ENCODE measurements at places on chromosomes 11 and 22.

DNA sequence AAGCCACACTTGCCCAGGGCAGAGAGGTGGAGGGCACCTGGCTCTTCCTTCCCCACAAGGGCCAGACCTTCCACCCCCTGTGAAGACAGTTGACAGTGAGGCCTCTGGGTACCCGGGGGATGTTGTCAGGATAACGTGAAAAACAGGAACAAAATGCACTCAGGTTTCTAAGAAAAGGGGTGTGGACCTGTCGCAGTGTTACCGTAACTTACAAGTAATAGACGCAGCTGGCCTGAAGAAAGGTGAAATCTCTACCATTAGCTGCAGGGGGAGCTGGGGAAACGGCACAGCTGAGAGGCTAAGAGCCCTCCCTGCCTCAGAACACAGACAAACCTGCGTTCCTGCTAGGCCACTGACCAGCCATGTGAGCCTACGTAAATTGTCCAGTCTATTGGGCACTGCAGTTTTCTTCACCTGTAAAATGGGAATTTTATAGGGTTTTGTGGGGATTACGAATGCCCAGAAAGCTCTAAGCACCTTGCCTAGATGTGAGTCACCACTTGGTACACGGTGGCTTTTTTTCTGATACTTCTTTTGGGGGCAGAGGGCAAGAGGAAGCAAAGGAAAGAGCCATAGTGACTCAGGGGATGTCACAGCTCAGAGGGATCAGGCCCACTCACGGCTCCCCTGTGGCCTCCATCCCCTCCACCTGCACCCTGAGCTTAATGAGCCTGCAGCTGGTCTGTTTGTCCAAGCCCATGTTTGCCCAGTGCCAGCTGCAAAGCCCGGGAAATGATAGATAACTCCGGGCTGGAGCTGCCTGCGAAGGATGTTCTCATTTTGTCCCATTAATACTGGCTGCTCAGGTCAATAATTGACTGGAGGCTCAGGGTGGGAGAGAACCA is 18.4 kb upstream of the CABP7 start:
- no peak for DNase-seq

GRCh38 chr11:44766972-44767278 is 40.2 kb downstream of the TSPAN18 start:
- DNase-seq = peak; percentile 38

GRCh38 chr11:67592880-67593564 is 9.4 kb downstream of the GSTP1 start:
- no peak for DNase-seq

DNA sequence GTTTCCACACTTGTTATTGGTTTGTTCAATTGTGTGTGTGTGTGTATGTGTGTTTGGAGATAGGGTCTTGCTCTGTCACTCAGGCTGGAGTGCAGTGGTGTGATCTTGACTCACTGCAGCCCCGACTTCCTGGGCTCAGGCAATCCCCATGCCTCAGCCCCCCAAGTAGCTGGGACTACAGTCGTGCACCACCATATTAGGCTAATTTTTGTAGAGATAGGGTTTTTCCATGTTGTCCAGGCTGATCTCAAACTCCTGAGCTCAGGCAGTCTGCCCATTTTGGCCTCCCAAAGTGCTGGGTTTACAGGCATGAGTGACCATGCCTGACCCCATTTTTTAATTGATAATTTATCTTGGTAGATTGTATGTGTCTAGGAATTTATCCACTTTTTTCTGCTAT is 263.7 kb downstream of the DYNC2H1 start:
- no peak for DNase-seq

GRCh38 chr11:111870522-111870885 is 877 bp downstream of the ALG9 start:
- DNase-seq = no peak

DNA sequence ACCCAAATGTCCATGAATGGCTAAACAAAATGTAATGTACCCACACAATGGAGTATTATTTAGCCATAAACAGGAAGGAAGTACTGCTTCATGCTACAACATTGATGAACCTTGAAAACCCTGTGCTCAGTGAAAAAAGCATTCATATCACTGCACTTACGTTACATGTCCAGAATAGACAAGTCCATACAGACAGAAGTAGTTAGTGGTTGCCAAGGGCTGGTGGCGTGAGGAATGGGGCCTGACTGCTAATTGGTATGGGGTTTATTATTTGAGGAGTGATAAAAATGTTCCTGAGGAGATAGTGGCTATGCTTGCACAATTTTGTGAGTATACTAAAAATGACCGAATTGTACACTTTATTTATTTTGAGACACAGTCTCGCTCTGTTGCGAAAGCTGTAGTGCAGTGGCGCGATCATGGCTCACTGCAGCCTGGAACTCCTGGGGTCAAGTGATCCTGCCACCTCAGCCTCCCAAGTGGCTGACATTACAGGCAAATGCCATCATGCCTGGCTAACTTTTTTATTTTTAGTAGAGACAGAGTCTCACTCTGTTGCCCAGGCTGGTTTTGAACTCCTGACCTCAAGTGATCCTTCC is 7.7 kb upstream of the SYVN1 start:
- DNase-seq = no peak

DNA sequence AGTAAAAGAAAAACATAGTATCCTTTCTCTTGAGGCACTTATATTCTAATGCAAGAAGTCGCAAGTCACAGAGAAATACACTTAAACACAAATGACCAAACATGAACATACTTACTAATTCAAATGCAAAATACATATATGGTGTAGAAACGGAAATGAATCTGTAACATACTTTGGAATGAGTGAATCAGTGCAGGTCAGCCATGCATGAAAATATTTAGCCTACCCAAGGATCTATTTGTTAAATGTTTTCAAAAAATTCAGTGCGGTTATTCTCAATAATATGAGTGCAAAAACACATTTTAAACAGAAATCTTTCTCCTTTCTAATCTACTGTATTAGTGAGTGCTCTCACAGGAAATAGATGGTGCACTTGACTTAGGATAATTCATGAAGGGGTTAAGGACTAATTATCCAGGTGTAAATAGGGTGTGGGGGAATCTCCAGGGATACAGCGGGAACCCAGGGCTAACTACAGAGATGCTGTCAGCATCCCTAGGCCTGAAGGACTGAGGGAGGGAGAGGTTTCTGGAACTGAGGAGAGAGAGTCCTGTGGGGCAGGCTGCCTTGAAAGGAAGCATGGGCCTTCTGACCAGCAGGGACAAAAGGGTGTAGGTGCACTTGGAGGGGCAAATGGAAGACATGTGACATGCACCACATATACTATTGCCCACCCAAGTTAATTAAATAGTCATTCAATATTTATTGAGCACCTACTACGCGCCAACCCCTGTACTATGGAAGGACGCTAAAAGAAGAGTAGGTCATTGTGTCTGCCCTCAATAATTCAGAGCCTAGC is 139.2 kb downstream of the MAML2 start:
- DNase-seq = no peak

DNA sequence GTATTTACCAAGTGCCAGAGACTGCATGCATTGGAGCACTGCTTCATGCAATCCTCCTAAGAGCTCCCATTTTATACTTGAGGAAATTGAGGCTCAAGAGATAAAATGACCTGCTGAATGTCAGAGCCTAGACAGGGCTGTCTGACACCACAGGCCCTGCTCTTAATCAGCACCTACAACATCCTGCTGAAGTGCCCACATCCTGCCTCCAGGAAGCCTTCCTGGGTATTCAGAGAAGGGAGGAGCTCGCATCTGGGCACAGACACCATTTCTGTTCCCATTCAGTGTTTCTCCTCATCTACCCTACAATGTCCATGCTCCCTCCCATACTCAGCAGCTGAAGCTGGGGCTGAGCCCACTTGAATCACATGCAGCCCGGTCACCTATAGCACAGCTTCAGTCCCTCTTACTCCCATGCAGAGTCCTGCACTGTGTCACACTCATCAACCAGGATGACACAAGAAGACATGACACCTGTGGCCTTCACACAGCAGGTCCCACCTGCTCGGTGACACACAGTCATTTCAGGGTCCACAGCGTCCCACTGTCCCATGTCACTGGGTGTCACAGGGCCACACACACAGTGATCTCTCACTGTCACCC is 53.1 kb downstream of the PDE2A start:
- no peak for DNase-seq

DNA sequence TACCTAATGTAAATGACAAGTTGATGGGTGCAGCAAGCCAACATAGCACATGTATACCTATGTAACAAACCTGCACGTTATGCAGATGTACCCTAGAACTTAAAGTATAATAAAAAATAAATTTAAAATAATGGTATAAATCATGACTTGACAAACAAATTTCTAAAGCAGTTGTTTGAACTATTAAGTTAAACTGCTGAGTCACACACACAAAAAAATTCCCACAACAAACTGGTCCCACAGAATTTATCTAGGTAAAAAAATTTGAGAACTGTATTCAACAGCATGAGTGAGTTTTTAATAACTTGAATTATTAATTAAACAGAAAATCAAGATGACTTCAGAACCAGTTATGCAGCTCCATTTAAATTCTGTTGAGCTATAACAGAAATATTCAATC is 186.0 kb upstream of the SOX6 start:
- no peak for DNase-seq

GRCh38 chr11:11464555-11464954 is 111.5 kb upstream of the CSNK2A3 start:
- DNase-seq = peak; percentile 35

- no peak for DNase-seq
Observed at GRCh38 chr11:31499576-31500178, 9.7 kb downstream of the IMMP1L start.

DNA sequence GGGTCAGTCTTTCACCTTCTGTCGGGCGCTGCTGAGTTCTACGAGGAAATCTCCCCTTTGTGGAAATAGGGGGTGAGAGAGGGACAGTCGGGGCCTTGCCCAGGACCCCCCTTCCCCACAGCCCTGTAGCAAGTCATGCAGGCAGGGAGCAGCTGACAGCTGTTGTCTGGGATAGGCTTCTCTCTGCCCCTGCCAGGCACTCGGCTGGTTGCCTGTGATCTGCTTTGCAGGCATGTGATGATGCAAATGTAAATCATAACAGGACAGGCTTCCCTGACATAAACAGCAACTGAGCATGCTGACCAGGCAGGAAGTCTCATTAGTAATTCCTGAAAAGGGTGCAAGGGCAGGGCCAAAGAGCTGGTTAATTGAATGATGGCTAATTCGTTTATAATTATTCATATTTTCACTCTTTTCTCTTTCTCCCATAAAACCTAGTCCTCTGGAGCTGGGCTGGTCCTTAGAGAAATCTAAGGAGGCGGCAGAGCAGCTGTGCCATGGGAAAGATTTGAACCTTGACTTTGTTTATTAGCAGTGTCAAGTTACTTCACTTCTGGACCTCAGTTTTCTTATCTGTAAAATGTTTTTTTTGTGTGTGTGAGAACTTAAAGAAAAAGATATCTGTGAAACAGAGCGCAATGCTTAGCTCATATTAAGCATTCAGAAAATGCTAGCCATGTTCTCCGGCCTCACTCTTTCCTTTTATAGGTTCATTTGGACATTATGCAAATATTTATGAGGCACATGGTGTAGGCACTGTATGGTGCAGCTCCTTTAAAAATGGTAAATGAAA is 129.7 kb downstream of the LDLRAD3 start:
- DNase-seq = peak; percentile 15

DNA sequence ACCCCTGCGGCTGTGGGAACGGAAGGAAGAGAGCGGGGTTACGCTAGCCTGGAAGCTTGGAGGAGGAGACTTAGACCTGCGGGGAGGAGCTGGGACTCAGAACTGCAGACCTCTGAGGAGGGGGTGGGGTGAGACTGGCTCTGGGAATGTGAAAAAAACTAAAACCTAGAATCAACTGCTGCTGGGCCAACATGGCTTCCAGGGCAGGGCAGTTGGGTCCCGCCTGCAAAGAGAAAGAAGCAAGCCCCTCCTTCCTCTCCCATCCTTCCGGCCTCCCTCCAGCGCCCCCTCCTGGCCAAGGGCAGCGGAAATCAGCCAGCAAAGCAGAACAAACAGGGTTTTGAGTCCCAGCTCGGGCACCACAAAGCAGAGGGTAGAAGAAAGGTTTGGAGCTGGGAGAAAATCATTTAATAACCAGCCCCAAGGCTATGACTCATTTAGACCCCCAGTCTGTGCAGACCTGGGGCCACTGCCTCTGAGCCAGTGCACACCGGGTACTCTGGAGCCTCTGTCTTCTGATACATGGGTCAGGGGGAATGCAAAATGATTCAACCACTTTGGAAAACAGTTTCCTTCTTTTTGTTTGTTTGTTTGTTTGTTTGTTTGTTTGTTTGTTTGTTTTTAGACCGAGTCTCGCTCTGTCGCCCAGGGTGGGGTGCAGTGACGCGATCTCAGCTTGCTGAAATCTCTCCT is 7.3 kb upstream of the NCF4 start:
- peak; percentile 49 for DNase-seq

GRCh38 chr22:24025475-24025874 is 14.4 kb downstream of the CABIN1 start:
- no peak for DNase-seq

GRCh38 chr11:69640995-69641581 is at the start of gene CCND1:
Gene CCND1, plus strand, starts transcription at chr11:69641156. Its CDS starts 158 bp downstream, at chr11:69641314.
- peak; percentile 94 for DNase-seq

- peak; percentile 24 for DNase-seq
Observed at GRCh38 chr11:93740031-93740729, 1.1 kb downstream of the TAF1D start.

DNA sequence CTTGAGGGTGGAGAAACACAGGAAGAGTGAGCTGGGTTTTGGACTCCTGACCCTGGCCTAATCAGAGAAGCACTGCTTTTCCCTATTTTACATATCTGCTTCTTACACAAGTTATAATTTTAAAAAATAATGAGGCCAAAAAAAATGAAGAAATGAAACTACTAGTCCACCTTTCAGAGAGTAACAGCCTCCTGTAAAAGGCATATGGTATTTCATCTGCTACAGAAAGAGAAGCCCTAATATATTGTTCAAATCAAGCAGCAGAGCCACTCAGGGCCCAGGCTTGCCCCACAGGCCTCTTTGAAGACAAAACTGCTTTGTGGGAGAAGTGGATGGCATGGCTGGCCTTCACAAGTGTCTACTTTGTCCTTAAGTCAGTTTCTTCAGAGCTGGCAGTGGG is 10.0 kb downstream of the DIXDC1 start:
- no peak for DNase-seq

GRCh38 chr11:123510579-123510905 is 80.5 kb downstream of the GRAMD1B start:
- DNase-seq = no peak

DNA sequence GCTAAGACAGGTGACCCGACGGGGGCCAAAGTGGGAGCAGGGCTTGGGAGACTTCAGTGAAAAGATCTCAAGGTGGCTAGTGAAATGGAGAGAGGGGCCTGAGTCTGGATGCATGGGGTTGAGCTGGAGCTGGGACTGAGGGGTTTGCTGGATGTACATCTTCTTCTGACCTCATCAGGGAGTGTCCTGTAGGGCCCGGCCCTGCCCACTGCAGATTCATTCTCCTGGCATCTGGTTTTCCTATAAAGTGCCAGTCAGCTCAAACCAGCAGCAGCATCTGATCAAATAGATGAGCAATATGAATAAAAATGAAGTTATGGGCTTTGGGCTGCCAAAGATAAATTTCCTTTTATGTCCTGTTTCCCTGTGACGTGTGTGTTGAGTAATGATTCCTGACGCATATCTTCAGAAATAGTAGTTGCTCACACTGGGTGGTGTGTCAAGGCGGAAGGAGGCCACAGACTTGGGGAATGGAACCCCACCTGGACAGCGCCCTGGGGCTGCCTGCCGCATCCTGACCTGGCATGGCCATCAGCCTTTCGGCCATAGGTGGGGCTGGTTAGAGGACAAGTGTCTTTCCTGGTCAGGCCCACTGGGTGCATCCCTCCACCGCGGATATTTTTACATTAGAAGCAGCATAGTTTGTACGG is 135.4 kb downstream of the OSBP2 start:
- peak; percentile 77 for DNase-seq

All from RPMI7951 (cell line).